ENCODE measurements at places on chromosomes 5 and 9.

- no peak for DNase-seq
Measured at GRCh38 chr5:87069311-87069710, 198.4 kb upstream of the RASA1 start.

DNA sequence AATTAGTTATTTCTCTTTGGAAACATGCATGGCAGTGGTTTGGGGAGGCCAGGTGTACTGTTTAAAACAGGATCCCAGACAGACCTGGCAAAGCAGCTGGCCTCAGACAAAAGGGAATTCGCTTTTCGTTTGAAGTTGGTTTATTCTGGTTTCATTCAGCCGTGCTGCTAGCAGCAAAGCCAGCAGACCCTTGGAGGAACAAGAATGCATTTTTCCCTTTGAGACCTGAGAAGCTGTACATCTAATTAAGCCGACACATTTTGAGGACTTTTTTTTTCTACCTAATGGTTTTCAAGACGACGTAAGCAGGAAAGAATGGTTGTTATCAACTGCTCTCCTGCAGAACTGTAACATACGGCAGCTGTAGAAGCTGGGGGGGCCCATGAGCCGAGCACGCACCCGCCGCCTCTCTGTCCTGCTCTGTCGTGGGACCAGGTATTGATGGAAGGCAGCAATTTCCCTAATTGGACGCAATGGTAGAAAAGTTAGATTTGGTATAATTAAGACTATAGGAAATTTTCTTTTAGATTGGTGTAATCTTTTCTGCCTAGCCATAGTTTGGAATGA lies 13.6 kb downstream of the PLEKHG4B start:
- DNase-seq: no peak

DNA sequence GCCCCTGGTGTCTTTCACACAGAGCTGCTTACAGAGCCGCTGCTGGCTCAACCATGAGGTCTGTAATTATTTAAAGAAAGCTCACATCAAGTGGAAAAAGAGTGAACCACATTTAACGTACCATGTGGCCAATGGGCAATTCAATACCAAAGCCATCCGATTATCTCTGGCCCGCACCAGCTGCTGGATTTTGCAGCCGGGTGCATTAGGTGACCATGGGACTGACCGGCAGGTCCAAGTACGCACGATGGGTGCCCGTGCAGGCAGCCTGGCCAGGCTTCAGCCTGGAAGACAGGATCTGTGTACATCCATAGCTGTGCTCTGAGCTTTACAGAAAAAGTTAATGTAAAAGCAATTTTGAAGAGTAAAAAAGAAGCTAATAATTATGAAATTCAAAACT lies 20.5 kb downstream of the PPARGC1B start:
- DNase-seq: no peak

DNA sequence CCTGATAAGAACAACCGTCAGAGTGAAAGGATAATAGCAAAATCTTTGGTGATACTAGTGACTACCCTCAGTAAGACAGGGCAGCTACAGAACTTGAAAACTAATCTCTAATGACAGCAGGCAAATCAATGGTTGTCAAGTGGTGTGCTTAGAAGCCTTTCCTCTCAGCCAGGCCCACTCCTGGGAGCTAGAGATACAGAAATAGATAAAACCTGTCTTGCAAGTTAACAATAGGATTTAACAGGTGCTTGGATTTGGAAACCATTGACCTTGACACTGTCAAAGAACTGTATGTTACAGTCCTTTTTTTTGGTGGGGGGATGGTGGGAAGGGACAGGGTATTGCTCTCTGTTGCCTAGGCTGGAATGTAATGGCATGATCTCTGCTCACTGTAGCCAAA lies 118.6 kb downstream of the BASP1 start:
- DNase-seq: no peak

DNA sequence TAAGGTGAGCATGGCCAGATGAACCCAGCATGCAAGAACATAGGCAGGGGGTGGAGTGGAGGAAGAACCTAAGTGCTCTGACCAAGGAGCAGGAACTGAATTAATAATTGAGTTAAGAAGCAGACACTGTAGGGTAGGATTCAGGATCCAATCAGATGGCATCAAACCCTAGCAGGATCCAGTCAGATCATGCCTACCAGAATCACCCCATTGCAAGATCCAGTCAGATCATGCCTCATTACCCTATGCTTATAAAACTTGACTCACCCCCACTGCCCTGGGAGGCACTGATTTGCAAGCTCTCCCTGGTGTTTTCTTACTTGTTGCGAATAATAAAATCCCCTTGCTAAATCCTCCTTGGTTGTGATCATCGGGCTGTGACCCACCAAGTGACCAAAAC lies 19.7 kb downstream of the TUSC1 start:
- peak; percentile 38 for DNase-seq

DNA sequence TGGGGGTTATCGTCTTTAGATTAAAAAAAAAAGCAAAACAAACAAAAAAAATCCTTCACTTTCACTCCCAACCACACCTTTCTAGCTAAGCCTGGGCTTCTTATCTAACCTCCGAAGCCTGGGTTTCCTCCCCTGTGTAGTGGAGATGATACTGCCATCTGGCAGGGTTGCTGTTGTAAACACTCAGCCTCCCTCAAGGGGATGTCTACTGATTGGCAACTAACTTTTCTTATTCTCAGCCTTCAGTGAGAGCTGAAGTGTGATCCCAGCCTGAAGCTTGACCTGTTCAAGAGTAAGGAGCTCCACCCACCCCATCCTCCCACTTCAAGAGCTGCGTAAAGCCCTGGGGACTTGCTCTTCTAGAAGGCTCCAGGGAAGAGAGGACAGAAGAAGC lies 21.5 kb upstream of the WWC1 start:
- no peak for DNase-seq

DNA sequence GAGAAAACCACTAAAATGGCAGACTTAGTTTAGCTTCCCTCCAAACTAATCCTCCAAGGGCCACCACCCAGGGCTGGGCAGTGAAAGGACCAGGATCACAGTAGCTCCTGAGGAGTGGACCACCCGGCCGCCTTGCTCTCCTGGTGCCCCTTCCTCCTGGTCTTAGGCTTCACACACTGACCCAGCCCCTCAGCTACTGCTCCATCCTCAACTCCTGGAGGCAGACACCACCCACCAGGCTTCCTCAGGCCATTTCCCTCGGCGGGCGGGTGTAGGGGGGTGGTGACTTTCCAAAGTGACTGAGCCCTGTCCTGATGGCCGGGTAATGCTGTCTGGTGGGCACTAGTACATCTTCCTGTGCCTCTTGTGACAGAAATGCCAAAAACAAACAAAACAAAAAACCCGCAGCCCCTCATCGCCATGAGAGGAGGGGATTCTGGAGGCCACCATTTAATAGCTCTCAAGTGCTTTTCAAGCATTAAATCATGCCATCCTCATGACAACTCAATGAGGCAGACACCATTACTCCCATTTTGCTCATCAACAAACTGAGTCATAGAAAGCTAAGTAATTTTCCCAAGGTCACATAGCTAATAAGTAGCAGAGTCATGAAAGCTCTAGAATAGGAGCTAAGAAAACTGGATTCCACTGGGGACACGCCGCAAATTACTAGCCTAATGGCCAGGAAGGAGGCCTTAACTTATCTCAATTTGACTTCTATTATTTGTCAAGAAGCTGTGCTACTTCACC lies 91.3 kb upstream of the LRRTM2 start:
- peak; percentile 63 for DNase-seq

DNA sequence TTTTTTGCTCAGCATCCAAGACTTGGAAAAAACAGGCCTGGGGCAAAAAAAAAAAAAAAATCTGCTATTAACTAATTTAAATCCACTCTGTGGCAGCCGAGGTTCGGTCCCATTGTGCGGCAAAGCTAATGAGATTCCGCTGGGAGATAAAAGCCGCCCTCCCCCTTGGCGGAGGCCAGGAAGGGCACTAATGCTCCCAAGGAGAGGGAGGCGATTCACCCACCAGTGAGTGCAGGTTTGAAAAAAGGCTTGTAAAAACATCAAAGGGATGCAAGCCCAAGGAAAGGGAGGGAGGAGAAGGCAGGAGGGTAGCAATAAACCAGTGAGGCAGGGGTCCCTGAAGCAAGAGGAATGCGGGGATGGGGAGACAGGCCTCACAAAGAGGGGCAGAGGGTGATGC lies 129.5 kb upstream of the RAPGEF1 start:
- no peak for DNase-seq
